PC-3 (cell line): ENCODE measurements at places on chromosomes 12 and 14. TPM values are rescaled to one million over a fixed set of nuclear protein-coding genes. Genes with fewer than 3 reads are reported as not detected.

DNA sequence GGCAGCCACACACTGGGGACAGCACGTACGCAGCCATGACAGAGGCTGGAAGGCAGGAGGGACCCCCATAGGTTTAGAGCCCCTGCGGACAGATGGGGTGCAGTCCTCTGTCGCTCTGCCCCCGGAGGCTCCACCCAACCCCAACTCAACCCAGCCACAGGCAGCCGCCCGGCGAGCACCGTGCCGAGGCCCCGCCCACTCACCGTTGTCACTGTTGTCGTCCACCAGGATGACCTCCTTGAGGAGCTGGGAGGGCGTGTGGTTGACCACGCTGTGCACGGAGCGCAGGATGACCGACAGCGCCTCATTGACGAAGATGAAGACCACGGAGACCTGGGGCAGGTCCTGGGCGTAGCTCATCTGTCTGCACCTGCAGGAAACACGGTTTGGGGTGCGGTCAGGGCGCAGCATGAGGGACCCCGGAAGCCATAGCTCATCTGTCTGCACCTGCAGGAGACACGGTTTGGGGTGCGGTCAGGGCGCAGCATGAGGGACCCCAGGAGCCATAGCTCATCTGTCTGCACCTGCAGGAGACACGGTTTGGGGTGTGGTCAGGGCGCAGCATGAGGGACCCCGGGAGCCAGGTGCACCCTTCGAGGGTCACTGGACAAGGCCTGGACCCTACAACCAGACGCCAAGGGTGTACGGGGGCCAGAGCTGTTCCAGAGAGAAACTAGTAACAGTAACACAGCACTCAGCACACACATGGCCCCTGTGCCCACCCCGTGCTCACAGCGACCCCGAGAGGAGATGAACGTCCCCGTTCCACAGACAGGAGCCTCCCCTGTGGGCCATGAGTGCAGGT, 66.9 kb downstream of the GALNT9 start:
- DNase-seq: no peak

DNA sequence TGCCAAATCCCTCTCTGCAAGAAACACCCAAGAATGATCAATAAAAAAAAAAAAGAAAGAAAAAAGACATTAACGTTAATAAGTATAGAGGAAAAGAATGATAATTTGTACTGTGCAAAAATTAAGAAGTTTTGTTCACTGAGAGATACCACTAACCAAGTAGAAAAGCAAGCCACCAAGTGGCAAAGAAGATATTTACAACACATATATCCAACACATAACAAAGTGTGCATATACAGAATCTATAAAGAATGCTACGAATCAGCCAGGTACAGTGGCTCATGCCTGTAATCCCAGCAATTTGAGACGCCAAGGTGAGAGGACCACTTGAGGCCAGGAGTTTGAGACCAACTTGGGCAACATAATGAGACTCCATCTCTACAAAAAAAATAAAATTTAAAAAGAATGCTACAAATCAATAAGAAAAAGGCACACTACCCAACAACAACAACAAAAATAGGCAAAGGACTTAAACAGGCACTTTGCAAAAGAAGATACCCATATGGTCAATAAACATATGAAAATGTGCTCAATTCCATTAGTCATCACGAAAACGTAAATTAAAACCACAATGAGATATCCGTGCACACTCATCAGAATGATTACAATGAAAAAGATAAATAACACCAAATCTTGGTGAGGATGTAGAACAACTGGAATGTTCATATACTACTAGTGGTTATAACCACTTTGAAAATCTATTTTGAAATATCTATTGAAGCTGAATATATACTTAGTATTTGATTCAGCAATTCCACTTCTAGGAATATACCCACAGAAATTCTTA, 19.8 kb downstream of the GALNT4 start:
- DNase-seq: peak; percentile 57

DNA sequence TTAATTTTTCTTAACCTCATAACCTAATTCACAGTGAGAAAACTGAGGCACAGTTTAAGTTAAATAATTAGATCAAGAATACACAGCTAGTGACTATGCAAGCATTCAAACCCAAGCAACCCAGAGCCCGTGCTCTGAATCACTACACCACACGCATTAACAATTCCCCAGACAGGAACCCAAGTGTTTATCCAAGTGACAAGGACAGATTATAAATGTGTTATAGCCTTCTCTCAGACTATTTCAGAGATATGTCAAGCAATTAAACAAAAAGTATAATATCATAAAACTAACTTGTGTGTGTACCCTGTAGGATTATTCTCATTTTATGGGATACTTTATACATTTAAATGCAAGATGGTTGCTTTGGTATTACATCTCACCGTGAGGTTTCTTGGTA, 43.8 kb downstream of the MED13L start:
- DNase-seq: peak; percentile 29

GRCh38 chr14:106840258-106840657, 1313.9 kb downstream of the TMEM121 start:
- no peak for DNase-seq

GRCh38 chr12:102468261-102468915, 12.0 kb downstream of the IGF1 start:
- DNase-seq: no peak

DNA sequence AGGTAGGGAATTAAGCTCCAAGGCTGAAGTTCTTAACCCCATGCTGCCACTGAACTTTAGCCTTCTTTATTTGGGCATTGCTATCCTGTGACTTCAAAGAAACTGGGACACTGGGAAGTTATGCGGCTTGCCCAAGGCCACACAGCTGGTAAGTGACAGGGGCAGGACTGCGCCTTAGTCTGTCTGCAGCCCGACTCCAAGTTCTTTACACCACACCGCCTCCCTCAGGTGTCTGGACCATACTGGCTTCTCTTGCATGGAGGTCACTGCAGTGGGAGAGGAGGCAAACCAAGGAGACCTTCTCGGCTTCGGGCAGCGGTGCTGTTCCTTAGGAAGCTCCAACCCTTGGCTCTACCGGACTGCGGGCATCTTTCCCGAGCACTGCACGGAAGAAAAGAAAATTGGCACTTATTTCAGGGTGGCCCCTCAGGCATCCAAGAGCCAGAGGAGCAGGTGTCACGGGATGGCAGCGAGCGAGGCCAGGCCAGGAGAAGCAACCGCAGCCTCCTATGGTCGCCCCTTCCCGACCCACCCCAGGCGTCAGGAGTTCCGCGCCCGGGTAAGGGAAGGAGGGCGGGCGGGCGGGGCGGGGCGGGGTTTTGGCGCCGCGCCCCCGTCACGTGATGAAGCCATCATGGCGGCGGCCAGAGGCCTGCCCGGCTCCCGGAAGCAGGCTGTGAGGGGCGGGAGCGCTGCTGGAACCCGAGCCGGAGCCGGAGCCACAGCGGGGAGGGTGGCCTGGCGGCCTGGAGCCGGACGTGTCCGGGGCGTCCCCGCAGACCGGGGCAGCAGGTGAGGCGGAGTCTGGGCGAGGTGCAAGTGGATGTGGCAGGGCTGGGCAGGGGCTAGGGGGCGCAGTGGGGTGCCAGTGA, 16.4 kb upstream of the ESPL1 start:
- DNase-seq: peak; percentile 80

DNA sequence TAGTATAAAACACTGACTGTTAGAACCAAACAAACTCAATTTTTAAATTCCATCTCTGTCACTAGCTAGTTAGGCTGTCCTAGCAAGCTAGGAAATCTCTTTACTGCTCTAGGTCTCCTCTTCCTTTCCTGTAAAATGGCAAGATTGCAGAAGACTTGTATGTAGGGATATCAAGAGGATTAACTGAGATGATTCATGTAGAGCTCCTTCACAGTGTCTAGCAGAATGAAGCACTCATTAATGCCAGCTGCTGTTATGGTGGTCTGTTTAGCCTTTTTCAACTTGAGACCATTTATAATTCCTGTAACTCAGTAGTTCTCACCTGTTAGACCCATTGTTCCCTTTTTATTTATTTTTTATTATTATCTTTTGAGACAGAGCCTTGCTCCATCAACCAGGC, 67.8 kb upstream of the KCNH3 start:
- no peak for DNase-seq

DNA sequence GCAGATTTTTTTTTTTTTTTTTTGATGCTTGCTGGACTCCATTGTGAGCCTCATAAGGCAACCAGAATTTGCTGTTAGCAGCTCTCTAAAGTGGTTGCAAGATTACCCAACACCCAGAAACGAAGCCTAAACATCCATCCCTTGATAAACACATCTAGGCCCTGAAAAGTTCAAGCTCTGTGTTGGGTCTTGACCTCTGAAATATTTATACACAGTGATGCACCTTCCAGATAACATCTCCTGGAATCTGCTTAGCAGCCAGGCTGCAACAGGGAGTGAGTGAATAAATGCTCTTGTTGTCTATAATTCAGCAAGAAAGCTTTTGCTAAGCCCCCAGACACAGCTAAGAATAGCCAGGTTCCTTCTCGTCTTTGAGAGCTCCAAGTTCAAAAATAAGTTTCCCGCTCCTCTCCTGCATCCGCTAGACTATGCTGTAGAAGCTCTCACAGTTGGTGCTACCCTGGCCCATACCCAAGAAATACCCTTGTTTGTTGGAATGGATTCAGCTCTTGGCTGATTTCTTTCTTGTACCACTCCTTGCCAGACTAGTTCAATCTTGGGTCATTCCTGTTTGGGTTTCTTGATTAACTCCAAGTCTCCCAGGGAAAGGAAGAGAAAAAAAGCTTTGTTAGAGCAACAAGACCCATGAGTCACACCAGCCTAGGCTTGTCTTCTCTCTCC, 610.6 kb upstream of the TBX3 start:
- peak; percentile 36 for DNase-seq

DNA sequence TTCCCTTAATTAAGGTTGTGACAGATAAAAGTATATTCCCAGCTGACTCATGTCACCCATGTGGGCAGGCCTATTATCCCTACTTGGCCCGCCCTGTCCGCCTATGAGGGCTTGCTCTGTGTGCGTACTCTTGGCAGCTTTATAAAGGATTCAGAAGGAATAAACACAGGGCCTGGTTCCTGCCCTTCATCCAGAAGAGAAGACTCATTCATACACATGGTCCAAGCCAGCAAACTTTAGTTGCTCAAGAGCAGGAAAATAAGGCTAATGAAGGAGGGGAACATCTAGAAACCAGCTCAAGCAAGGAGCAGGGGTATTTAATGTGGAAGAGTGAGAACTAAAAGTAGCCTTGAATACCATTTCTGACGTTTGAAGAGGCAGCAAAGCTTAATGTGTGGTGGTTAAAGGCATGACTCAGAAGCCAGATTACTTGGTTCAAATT, 141.9 kb downstream of the CRADD start:
- no peak for DNase-seq

- peak; percentile 45 for DNase-seq
These were observed 54.5 kb upstream of the HECTD1 start for GRCh38 chr14:31261859-31262731.

DNA sequence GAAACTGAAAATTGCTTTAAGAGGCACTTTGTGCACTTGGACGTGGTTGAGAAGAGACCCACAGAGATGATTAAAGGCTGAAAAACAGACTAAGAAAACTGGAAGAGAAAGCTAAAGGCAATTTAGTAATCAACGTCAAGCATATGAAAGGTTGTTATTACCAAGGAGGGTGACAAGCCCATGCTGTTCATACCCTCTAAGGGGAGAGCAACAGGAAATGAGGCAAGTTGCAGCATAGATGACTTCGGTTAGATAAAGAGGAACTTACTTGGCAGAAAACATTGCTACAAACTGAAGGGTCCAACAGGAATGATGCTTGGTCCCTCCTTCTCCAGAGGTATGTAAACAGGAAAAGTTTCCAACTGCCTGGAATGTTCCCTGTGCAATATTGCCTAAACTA, 107.8 kb downstream of the DUSP6 start:
- no peak for DNase-seq

DNA sequence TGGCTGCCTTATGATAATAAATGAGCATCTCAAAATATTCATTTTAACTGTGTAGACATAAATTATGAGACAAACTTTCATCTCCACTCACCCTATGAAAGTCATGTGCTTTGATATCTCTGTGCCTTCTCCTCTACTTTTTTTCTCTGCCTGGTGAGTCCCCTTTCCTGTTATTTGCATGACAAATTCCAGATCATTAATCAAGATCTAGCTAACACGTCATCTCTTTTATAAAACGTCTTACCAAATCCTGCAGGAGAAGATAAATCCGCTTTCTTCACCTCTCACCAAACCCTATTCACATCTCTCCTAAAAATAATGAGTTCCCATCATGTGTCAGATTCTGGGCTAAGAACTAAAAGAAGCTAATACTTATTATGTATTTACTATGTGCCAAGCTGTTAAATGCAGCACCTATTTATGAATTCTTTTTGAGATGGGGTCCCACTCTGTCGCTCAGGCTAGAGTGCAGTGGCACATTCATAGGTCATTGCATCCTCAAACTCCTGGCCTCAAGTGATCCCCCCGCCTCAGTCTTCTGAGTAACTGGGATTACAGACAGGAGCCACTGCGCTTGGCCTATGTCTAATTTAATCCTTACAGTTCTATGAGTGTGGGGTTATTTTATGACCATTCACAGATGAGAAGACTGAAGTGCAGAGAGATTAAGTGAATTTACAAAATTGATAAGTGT, 26.7 kb downstream of the SPX start:
- no peak for DNase-seq

- DNase-seq: peak; percentile 70
These were observed 32.4 kb downstream of the YY1 start for GRCh38 chr14:100271247-100271939.

DNA sequence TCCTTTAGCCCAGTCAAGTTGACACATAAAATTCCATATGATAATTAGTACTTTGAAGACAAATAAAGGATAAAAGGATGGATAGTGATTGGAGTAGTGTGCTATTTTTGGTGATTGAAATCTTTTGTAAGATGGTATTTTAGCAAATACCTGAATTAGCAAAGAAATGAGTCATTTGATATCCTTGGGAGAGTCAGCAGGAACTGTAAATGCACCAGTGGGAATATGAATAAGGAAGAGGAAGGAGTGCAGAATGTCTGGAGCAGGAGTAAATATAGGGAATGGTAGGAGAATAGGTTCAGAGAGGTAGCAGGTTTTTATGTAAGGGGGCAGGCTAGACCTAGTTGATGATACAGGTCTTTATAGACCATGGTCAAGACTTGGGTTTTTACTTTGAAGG, 75.0 kb downstream of the TRMT5 start:
- DNase-seq: peak; percentile 43

GRCh38 chr12:130687796-130688778, 28.0 kb downstream of the RIMBP2 start:
- no peak for DNase-seq

DNA sequence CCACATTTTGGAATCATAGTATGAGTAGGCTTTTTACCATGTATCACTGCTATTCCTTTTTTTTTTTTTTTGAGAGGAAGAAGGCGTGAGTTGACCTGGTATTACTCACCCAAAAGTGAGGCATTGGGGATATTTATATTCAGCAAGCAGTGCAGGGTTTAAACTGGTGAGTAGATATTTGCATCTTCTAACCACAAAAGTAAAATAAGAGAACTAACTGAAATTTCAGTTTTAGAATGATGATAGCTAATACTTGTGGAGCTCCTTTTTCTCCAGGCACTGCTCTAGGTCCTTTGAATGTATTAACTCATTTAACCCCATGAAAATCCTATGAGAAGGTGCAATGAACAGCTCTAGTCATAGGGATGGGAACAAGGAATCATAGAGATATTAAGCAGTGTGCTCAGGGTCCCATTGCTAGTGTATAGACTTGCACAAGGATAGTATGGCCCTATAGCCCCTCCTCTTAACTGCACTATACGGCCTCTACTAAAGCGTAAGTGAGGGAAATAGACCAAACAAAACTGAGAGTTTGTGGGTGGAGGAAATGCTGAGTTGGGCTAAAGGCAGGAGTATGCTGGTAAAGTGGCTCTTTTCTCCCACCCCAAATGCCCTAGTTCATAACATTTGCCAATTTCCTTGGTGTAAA, 104.3 kb upstream of the MAX start:
- DNase-seq: peak; percentile 78

ALKBH2 gene
- total RNA-seq: 73.8 and 74.0 TPM in 2 replicates

PRKD1 gene
- total RNA-seq: 1.2 and 3.0 TPM in 2 replicates

FITM1 gene
- 0.55 TPM in 1 of 2 replicates, not detected in the other for total RNA-seq

ITGB7 gene
- total RNA-seq: 1.9 and 3.4 TPM in 2 replicates

GYS2 gene
- not detected in 2 replicates for total RNA-seq

MAX gene
- 58.8 and 68.9 TPM in 2 replicates for total RNA-seq
